ENCODE measurements at places on chromosomes 5 and 9.

DNA sequence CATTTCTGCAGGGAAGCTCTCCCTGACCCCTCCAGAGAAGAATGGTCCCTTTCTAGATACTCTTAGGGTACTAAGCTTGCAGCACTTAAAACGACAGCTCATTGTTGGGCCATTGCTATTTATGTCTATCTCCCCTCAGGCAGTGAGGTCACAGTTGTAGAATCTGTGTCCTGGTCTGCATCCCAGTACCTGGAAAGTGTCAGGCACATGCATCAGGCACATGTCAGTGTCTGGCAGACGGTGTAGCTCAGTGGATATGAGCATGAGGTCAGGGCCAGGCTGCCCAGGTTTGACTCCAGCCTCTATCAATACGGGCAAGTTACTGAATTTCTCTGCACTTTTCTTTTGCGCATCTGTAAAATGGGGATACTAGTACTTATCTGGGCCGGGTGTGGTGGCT lies 22.2 kb upstream of the EEIG1 start:
- DNase-seq: no peak

- DNase-seq: no peak
Observed at GRCh38 chr5:109426075-109426474, 16.3 kb upstream of the PJA2 start.

- peak; percentile 88 for DNase-seq
Observed at GRCh38 chr5:16736158-16736995, 119.6 kb upstream of the RETREG1 start.

DNA sequence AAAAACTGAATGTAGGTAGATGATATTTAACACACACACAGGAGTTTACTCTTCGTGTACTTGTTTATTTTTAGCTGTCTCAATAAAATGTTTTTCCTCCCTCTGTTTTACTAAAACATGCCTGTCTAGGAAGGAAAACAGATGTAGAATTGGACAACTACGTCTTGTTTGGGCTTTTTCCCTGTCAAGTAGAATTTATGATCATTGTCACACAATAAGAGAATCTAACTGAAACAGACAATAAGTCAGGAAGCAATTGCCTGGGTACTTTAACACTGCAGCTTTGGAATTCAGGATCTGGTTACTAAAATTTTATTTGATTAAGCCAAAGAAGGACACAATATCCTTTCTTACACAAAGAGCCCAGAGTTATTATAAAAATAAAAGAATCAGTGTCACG lies 164.2 kb downstream of the ZDHHC21 start:
- DNase-seq: peak; percentile 41

DNA sequence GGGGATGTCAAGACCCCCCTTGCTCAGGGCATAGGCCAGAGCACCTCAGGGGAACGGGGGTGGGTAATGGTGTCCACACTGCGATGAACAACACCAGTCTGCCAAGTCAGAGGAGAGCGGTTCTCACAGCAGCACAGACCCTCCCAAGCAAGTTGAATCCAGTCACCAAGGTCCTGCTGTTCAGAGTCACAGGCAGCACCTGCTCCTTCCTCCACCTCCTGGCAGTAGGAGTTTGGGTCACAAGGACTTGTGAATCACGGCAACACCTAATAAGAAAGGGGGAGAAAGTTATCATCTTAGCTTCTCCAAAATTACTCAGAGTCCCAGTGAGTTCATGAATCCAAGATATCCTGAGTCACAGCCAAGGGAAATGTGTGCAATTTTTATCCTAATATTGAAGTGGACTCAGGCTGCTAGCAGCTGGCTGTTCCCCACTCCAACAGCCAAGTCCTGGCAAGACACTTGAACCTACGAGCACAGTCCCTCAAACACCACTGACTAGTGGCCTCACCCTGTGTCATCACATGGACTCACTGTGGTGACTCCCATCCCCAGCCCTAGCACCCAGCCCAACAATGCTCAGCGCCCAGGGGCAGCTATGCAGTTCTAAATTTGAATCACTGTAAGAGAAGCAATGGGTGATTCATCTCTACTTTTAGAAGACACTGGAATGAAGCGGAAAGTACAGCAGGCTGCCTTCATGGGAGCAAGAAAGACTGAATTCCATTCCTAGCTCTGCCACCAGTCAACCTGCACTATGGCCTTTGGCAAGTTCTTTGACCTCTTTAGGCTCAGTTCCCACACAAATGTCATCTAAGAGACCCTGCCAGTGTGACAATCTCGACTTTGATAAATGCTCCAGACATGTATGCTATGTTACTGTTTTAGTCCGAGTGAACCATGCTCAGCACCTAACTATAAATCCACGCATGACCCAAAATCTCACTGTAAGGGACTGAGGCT lies 113.7 kb downstream of the KLHL3 start:
- DNase-seq: no peak

- DNase-seq: no peak
Observed at GRCh38 chr9:33306037-33306436, 15.7 kb downstream of the NFX1 start.

- no peak for DNase-seq
Observed at GRCh38 chr9:112325600-112325999, 7.8 kb downstream of the PTBP3 start.

- no peak for DNase-seq
Observed at GRCh38 chr5:1027631-1028441, 19.2 kb downstream of the NKD2 start.

DNA sequence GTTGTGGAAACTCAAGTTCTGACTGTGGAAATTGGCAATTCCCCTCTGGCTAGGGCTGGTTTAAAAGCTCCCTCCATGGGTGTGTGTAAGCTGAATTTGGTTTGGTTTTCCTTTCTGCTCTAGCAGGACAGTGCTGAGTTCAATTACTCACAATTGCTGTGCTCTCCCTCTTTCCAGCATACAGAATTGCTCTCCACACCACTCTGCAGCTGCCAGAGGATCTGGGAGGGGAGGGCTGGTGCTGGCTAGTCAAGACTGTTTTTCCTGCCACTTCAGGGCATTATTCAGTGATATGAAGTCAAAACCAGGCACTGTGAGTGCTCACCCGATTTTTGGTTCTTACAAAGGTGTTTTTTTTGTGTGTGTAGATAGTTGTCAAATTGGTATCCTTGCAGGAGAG lies 336.9 kb upstream of the SLC24A2 start:
- no peak for DNase-seq

DNA sequence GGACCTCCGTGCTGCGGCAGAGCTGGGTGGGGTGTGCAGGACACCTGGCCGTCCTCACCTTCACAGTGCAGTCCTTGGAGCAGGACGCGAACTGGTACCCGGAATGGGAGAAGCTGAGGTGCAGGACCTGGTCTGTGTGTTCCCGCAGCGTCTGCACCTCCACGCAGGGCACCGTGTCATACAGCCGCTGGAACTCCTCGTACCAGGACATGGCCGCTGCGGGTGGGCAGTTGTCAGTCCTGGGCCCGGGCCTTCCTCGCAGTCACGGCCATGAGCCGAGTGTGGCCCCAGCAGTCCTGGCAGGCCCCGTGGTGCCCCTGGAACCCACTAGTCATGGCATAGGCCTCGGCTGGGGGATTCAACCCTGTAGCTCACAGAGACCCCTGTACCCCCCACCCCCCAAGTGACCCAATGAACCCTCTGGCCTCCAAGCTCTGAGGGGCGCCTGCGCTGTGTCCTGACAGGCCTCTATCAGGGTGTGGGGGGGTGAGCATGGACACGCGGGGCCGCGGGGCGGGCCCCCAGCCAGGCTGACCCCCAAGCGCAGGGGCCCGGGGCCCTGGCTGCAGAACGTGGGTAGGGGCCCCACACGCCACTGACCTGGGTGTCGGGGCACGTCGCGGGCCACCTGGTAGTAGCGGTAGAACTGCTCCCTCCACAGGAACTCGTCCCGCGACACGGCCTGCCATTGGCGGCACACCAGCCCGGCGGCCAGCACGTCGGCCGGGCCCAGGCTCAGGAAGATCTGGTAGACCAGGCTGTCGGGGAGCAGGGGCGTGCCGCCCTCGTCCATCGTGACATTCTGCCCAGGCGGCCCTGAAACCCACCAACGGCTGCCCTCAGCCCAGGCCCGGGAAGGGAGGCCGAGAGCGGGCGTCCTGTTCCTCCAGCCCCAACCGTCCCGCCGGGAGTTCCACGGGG lies 987 bp downstream of the FBXW5 start:
- DNase-seq: no peak

DNA sequence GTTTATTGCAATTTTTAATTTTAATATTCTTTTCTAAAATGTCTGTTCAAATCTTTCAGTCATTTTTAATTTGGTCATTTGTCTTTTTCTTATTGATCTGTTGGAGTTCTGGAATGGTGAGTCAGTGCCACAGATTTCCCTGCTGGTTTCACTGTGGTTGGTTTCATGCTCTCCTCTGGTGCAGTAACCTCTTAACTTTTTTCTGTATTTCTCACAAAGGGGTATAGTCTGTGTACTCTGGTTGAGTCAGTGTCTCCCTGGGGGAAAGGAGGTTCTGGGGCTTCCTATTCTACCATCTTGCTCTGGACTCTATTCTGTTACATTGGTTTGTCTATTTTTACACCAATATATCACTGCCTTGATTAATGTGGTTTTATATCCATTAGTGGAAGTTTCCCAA lies 178.8 kb downstream of the CSNK1G3 start:
- DNase-seq: no peak

DNA sequence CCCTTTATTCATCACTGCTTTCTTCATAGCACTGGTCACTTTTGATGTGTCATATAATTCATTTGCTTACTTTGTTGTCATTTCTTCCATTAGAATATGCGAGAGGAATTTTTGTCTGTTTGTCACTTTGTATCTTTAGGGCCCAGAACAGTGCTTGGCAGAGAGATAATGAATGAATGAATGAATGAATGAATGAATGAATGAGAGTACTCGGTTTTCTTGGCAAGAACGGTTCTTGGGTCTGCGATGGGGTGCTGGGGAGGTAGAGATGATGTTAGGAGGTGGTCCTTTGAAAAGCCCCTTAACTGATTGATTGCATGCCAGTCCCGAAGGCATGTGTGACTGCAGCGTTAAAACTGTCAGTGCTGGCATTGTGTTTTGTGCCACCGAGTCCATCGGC lies 52.4 kb upstream of the LRRTM2 start:
- DNase-seq: no peak

DNA sequence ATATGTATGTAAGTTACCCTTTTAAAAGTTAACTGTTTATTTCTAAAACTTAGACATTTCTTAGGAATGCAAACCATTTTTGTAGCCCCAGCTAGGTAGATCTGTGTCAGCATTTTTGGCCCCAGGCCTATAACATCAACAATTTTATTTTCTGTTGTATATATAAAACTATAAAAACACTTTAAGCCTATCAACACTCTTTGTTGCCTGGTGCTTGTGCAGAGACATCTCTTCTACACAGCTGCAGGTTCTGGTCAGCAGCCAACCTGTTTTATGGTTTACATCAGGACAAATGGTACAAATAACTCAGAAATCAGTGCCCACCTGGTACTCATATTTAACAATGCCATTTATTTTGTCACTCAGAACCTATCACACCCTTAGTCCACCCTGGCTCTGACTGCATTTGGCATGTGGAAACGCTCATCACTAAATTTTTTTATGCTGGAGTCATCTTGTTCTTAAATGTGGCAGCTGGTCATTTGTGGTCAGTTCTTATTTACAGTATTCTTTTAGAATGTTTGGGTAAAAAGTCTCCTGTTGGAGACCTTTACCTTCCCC lies 173.4 kb downstream of the DNAH5 start:
- no peak for DNase-seq

- no peak for DNase-seq
Observed at GRCh38 chr5:33937707-33938506, 1.7 kb downstream of the RXFP3 start.

DNA sequence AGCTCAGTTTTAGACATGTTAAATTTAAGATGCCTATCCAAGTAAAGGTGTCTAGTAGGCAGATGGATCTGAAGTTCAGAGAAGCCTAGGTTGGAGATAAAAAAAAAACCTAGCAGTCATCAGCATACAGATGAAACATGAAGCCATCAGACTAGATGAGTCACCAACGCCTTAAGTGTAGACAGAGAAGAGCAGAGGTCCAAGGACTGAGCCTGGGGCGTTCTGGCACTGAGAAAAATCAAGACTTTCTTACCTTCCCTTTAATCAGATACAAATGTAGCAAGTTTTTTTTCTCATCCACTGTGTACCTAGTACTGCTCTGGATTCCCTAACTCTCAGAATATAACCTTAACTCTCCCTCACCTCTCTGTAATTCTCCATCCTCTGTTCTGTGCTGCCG lies 97.3 kb downstream of the SIL1 start:
- no peak for DNase-seq

DNA sequence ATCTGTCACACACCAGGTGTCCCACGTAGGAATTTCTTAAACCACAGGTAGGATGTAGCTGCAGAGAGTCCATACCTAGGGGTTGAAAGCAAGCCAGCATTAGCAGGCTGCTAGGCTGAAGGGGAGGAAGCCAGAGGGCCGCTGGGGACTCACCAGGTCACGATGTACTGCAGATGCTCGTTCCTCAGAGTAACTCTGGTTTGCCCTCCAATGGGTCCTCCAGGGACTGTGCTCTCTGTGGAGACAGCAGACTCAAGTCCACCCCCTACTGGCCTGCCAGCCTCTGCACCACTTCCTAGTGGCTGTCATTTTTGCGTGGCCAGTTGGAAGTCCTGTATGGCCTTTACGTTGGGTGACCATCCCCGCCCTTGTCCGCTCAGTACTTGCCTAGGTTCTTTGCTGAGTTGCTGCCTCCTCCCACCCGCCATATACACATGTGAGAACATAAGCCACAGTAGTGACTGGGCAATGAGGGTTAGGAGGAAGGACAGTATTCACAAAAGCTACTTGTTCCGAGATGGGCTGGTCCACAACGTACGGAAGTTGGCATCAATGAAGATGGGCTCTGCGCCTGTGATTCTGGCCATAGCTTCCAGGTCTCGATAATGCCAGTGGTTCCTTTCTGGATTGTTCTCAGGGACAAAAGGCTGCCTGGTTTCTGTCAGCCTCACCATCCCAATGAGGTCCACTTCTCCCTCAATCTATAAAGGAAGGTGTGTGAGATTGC lies 4.1 kb downstream of the RPL7A start:
- no peak for DNase-seq

GRCh38 chr5:117455236-117456233 lies 880.9 kb upstream of the SEMA6A start:
- DNase-seq: no peak

GRCh38 chr5:159184858-159185381 lies 24.4 kb downstream of the RNF145 start:
- DNase-seq: no peak

GRCh38 chr9:100583014-100583802 lies 5.3 kb downstream of the CAVIN4 start:
- no peak for DNase-seq

- DNase-seq: no peak
Observed at GRCh38 chr5:3347741-3348140, 247.9 kb upstream of the IRX1 start.

- no peak for DNase-seq
Observed at GRCh38 chr9:112149211-112149610, 25.9 kb downstream of the SUSD1 start.

Measured in NCI-H1092 (cell line).